ENCODE measurements at places on chromosomes 12 and 14.

DNA sequence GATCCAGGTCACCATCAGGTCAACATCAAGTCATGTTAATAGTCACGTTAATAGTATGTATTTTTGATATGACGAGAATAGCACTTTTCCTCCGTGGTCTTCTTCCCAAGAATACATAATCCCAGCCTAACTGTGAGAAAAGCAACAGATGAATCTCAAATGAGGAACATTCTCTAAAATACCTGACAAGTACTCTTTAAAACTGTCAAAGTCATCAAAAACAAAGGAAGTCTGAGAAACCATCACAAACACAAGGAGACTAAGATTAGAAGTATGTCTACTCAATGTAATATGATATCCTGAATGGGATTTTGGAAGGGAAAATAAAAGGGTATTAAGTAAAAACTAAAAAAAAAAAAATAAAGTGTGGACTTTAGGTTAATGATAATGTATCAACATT is 36.8 kb upstream of the GLIPR1 start:
- no peak for DNase-seq

DNA sequence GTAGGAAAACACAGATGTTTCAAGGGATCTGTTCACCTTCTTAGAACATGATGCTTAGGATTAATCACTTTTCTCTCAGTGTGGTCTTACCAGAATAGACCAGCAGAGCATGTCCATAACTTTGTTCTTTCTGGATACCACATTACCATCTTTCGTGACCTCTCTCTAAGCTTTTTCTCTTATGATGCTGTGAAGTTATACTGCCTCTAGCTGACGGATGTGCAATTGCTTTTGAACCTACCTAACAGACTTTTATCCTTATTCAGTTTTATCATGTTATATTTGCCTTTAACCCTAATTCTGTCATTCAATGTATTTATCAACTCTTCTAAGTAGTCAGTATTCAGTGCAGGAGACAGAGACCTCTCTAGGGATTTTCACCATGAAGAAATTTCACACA is 246.7 kb downstream of the DACT1 start:
- DNase-seq: no peak

GRCh38 chr14:91466192-91466591 is 43.9 kb downstream of the PPP4R3A start:
- DNase-seq: no peak

DNA sequence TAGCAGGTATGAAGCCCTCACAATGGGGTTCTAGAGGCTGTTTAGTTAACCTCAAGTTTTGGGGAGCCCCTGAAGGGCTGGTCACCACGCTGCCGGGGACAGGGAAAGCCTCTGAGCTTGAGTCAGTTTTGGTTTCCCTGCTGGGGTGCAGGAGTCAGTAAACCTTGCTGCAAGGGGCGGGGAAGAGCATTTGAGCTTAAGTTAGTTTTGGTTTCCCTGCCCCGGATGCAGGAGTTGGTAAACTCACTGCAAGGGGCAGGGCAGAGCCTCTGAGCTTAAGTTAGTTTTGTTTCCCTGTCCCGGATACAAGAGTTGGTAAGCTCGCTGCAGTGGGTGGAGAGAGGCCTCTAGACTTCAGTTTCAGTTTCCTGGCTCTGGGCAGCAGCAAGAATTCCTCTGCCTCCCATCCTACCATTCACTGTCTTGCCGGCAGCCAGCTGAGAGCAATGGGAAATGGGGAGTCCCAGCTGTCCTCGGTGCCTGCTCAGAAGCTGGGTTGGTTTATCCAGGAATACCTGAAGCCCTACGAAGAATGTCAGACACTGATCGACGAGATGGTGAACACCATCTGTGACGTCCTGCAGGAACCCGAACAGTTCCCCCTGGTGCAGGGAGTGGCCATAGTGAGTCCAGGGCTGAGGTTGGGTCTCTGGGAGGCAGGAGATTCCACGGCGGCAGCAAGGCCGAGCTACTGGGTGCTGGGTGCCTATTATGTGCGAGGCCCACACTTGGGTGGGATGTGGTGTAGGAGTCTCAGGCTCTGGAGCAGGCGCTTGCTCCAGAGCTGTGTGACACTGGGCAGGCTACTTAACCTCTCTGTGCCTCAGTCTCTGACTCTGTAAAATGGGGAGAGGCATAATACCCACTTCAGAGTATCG is at the start of gene OAS2:
TSS of gene OAS2 (plus strand) at position 357 of the 878 bp plus-strand sequence. CDS start at position 447, 90 bp downstream.
- peak; percentile 85 for DNase-seq
